ENCODE measurements at places on chromosomes 6 and 20.

DNA sequence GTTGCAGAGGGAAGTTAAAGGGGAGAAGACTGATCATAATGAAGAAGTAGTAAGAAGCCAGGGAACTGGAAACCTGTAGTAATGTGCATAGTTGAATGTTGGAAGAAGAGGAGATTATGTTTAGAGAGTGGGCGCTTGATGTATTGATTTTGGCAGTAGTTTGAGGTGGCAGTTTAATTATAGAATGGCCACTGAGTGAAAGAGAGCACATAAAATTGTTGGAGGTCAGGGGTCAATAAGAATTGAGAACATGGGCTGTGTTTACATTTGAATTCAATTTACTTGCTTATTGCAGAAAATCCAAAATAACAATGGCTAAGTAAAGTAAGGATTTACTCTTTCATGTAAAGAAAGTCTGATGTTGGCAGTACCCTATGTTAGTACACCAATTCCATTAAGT, 15.7 kb downstream of the VTA1 start:
- no peak for DNase-seq

DNA sequence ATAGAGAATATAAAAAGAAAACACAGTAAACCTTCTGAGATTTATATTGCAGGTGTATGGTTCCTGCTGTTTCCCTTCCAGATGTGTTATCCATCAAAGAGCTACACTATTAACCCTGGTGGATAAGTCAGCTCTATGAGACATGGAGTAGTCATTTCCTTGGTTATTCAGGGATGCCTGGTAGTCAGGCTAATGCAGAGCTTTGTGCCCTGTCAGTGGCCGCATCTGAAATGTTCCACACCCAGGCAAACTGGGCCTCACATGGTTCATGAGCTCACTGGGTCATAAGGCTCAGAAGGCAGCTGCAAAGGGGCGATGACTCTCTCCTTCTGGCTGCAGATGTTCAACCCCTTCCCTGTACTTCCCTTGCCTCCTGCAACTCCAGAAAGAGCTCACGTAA, 473.6 kb downstream of the EPHA7 start:
- DNase-seq = no peak

DNA sequence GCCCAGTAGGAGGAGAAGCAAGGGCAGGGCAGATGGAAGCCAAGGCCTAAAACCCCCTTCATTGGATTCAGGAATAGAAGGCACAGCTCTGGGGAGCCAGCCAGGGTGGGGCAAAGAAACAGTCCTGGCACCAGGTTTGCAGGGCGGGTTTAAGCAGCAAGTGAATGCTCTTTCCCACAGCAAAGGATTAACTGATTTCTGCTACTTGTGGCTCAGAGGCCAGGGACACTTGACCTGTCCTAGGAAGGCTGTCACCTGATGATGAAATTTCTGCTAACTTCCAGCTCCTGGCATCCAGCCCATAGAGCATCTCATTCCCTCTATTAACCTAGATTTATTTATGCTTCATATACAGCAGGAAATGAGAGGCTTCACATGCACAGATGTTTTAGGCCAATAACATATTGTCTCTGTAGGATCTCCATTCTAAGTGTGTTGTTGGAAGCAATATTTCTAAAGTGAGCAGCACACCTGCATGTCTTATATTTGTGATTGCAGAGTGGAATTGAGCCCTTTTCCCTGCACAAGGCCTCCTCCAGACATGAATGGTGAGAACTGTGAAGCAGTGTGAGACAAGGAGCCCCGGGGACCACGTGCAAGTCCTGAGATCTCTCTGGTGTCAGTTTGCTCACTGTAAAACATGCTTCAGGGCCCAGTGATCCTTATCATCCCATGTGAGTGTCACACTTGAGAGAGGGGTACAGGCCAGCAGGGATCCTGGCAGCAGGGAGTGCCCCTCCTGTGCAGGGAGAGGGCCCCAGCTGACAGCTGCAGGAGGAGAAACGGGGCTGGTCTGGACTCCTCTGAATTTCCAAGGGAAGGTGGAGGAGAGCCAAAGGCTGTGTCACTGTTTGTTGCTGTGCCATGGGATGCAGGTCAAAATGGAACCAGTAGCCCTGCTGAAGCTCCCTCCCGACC, 41.1 kb upstream of the CST5 start:
- DNase-seq = no peak

GRCh38 chr20:4869290-4870193, 131.8 kb downstream of the SLC23A2 start:
- no peak for DNase-seq

- no peak for DNase-seq
Observed at GRCh38 chr6:51684603-51685002, 402.8 kb downstream of the PKHD1 start.

DNA sequence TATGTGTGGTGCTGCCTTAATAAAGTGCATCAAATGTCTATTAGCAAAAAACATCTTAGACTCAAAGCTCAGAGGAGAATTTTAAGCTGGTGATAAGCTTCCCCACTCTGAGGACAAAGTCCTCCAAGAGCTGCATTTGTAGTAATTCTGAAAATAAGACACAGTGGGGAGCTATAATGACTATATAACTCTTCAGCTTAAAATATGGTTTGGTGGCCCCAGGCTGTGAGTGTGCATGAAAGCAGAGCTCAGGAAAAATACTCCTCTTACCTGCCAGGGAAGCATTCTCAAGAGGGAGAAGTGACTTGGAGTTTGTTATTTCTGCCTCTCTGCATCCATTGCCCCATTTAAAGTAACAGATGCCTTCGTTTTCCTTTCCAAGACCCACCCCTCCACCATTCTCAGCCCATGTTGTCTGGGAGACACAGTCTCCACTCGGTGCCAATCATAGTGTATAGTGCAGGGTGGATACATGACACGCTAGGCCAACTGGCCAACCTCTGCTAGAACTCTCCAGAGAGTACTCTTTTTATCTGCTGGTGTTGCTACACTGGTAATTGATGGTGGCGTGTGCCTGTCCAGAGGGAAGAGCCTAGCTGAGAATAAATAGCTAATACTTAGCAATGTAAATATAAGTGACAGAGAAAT, 229.2 kb downstream of the PHF3 start:
- DNase-seq = no peak

DNA sequence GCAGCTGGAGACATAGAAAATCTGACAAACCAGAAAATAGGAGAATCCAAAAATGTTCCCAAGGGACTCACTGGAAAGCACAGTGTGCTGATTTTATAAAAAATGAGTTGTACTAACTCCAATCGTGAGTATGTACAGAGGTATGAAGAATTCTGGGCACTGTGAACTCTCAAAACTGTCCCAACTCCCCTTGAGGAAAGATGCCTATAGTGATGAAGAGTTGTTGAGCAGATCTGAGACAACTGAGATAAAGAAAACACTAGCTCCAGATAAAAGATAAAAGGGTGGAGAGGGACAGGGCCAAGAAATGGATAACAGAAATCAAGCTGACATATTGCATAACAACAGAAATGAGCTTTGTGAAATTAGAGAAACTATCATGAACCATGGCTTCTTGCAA, 481.4 kb downstream of the MAFB start:
- DNase-seq = no peak

DNA sequence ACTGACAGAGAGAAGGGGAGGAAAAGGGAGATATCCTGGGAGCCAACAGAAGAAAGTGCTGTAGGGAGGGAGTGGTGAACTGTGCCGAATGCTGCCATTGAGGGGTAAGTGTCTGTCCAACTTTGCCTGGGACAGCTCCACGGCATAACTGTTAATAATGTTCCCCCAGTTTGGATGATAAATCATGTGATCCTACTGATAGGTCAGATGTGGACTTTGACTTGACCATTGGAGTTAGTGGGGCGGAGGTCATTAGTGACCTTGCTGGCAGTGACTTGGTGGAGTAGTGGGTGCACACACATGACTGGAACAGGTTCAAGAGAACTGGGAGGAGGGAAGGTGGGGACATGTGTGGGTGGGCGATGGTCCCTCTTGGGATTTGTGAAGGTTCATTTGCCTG, 50.4 kb downstream of the CDH22 start:
- no peak for DNase-seq

DNA sequence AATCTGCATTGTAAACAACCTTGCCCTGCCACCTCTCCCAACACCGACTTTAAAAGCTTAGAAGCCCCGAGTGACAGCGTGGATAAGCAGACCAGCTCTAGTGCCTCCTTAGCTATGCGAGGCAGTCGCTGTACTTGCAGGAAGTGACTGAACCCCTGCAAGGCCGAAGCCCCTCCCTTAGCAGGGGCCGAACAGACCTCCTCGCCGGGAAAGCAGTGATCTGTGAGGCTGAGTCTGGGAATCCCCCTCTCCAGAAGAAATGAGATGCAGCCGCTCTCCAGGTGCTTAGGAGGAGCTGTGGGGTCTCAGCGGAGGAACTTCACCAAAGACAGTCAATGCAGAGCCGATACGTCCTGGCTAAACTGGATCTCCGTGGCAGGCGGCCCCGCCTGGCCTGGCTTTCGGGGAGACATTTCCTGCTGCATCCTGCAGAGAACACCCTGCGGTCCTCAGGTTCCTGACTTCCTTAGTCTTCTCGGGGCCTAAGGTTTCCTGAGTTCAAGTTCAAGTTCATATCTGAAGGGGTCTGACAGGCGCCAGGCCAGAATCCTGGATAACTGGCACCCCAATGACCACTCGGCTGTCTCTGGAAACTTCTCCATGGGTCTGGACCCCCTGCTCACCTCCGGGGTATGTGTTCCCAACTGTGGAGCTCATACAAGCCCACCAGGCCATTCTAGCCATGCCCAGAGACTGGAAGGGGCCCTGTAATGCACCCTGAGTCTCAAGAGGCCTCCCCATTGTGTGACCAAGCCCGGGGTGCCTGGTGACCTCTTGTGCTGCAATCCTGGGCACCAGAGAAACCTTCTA, 20.4 kb upstream of the FRMD1 start:
- DNase-seq = no peak

GRCh38 chr20:58518387-58518786, 3.2 kb upstream of the APCDD1L start:
- no peak for DNase-seq

DNA sequence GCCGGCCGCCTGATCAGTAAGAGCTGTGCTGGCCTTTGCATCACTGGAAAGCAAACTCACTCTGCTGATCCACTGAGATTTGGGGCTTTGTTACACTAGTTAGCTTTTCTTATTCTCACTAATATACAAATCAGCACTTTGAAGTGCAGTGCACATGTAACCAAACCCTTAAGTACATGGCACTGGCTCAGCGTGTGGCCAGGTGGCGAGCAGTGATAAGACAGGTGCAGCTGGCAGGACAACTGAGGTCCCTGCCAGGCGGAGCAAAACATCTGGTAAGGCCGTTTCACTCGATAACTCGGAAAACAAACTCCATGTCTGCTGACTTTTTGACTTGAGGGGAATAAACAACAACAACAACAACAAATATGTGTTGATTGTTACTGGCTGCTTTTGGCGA, 11.0 kb downstream of the GFRA4 start:
- DNase-seq = no peak

DNA sequence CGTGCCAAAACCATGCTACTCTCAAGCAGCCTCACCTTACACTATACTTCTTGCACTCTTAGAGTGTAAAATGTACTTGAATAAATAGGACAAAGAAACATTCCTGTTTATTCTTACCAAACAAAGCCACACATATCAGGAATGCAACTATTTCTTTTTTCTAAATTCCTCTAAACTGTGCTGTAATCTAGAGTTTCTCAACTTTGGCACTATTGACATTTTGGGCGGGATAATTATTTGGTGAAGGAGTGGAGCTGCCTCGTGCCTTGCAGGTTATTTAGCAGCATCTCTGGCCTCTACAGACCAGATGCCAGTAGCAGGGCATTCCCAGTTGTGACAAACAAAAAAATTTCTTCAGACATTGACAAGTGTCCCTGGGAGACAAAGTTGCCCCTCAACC, 86.9 kb downstream of the PHACTR1 start:
- DNase-seq = no peak

- no peak for DNase-seq
Observed at GRCh38 chr6:101853231-101854085, 459.9 kb downstream of the GRIK2 start.

- no peak for DNase-seq
Observed at GRCh38 chr20:58708246-58708931, 15.8 kb downstream of the NPEPL1 start.

GRCh38 chr20:62063315-62063980, 2.2 kb downstream of the TAF4 start:
- DNase-seq = no peak

All from esophagus squamous epithelium (tissue), 5 donors.